Activated CD8-positive, alpha-beta memory T cell treated with anti-CD3 and anti-CD28 coated beads, Interleukin-2, amount 50 U/mL, for 4 hours (primary cell): ENCODE measurements at places on chromosomes 6 and 20.

- DNase-seq: no peak
Observed at GRCh38 chr6:139256087-139256486, 35.7 kb downstream of the TXLNB start.

DNA sequence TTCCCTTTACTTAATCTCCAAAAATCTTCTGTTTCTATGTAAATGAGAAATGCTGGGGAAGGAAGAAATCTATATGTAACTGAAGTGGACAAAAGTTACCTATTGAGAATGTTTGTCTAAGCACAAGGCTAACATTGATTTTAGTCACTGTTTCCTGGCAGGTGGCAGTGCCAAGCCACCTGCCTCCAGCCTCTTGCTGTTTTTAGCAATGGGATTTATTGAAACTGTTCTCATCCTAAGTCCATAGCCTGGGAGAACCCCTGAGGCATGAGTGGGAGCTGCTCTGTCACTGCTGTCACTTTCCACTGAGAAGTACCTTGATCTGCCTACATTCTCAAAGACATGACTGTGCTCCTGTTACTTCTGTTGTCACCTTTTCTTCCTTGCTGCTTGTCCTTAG, 14.7 kb downstream of the ENPP3 start:
- no peak for DNase-seq

DNA sequence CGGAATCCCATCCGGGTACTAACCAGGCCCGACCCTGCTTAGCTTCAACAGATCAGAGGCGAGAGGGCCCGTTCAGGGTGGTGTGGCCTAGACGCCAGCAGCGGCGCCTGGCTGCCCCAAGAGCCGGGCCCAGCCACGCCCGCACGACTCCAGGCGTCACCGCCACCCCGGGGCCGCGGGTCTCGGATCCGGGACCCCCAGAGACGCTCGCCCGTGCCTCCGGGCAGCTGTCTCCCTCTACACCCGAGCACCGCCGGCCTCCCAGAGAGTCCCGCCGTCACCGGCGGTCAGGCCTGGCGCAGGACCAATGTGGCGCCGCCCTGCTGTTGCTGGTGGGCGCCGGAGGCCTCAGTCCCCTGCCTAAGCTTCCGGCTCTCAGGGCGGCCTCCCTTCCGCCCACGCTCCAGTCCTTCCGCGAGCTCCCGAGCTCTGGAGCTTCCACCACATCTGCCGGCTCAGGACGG, 441.2 kb upstream of the DEFB115 start:
- no peak for DNase-seq

GRCh38 chr20:48608756-48609155, 219.0 kb downstream of the PREX1 start:
- DNase-seq: no peak

DNA sequence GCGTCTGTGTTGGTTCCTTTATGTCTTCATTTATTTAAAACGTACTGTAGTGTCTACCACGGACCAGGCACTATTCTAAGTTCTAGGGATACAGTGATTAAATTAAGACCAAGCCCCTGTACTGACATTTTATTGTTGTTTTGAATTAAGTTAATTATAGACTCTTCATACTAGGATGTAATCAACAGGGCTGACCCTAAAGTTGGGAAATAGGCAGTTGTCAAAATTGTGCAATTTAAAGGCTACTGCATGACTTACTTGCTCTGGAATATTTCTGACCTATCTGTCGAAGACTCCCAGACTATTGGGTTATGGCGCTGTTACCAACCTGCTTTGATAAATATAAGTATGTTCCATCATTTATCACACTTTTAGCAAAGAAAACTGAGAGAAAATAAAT, 6.7 kb downstream of the MYO6 start:
- DNase-seq: no peak

DNA sequence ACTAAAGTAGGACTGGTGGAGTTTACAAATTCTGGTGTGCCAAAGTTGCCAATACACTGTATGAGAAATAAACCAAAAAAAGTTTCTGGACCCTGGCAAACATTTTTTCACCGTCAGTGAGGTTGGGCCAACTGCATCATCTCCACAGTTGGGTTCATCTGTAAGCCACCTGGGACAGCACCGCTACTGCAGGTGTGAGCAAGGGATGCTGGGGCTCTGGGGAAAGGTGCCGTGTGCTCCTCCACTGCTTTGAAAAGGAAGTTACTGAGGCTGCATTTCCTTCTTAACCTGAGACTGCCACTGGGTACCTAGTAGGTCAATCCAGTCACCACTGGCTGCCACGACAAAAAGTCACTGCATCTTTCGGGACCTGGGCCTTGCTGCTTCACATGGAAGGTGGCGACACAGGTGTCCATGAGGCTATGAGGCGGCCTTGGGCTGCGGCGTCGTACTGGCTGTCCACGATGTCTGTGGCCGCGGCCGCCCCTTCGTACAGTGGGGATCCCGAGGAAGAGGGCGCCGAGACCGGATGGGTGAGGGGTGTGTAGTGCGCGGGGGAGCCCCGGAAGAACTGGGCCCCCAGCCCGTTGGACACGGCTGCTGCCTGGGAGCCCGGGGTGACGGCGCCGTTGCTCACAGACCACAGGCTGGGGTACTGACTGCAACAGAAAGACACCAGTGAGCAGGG, 9.6 kb downstream of the TBXT start:
- DNase-seq: no peak

DNA sequence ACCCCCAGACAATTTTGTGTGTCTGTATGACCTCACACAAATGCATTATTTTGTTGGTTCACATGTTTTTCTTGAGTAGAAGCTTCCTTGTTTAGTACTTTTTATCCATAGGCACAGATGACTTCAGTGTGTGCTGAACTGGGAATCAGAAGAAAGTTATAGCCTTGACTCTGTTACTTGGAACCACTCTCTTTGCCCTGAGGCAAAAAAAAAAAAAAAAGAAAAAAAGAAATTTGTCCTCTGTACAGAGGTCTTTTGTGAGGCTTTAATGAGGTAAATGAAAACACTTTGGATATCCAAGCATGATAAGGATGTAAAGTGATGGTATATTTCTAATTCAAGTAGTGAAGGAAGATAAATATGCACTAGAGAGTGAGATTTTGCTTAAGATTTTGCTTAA, 51.9 kb downstream of the TRMT11 start:
- no peak for DNase-seq

DNA sequence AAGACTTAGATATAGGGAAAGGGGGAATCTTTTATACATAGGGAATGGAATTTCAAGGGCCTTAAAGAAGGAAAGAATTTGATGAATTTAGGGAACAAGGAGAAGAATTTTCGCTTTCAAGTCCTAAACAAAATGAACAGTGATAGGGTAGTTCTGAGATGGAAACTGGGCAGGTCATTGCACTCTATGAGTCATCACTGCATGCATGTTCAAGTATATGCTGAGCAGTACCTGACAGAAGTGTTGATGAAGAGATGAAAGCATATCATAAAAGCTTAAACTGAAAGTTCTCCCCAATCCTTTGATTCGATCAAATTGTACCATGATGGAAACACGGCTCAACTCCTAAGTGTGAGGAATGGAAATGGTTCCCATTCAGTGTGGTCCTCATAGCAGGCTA, 271.0 kb downstream of the TSHZ2 start:
- DNase-seq: no peak

GRCh38 chr6:3147914-3148757, 9.2 kb downstream of the TUBB2A start:
- no peak for DNase-seq

GRCh38 chr6:143299253-143300166, 151.0 kb downstream of the ADAT2 start:
- DNase-seq: no peak

DNA sequence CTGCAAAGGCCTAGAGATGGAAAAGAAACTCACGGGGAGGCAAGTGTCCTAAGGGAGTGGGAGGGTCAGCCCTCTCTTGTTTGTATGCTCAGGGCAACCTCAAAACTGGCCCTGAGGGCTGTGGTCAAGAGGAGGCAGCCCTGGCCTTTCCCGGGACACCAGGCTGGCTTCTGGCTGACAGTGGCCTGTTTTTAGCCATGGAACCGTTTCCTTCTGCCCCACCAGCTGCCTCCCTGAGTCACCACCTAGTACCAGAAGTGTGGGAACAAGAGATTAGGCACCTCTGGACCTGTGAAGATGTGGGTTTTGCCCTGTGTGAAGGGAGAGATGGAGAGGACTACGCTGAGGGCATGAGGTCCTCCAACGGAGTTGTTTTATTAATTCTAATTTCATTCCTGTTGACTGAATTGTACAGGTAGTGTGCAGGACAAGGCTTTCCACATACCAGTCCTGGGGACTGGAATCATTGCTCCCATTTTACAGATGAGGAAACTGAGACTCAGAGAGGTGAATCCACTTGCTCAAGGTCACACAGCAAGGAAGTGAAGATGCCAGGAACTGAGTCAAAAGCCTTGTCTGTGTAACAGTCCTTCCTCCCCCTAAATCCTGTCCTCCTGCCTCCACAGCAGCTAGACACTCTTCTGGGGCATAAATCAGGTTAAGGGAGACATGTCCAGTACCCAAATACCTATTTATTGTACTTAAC, 5.5 kb downstream of the FOXS1 start:
- no peak for DNase-seq

DNA sequence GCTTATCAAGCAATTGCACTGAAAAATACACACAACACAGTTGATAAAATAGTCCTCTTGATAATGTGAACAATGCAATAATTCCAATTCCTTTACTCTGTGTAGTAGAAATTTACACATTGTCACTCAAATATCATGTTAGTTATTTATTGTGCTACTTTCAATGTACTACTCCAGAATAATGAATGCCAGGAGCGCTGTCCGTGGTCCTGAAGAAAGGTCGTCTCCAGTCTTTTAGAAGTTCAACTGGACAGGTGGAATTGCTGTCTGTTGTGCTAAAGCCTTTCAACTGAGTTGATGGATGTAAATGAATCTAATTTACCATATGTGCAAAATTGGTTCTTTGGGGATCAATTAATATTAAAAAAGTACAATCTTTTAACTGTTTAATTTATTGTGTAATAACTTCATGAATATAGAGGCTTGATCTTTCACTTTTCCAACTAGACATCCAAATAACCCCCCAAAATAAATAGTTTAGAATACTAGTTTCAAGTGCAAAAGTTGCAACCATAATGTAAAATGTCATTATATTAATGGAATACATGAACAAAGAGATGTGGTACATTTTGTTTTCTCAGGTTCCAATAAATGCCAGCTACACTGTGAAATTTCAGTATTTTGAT, 3.2 kb downstream of the GRIK2 start:
- no peak for DNase-seq

DNA sequence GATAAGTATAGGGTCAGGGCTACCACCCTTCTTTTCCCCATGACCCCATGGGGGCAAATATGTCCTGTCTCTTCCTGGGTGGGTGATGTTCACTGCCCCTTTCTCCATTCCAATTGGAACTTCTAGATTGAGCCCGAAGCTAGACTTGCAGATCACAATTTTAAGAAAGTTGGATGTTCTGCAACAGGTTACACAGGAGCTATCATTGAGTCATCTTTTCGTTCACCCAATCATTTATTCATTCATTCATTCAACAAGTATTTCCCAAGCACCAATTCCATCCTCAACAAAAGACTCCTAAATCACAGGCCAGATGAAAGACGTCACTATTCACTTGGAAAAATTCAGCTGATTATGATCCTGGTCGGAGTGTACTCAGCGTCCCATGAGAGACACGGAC, 71.0 kb upstream of the FOXP4 start:
- DNase-seq: no peak

DNA sequence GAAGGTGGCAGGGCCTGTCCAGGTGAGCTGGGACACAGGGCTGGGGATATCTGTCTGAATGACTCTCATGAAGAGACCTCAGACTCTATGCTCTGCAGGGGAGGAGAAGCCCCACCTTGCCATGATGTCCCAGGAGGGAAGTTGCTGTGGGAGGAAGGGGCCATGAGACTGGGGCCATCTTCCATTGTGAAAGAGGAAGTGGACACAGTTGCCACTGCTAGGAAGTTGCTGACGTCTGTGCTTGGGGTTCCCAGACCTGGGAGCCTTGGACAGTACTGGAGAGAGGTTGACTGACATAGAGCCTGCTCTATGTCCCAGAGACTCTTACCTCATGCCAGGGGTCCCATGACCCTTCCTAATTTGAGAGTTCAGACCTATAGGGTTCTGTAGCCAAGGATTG, 24.5 kb downstream of the SIRPB1 start:
- DNase-seq: no peak

GRCh38 chr6:113570161-113570560, 287.0 kb upstream of the MARCKS start:
- DNase-seq: no peak

DNA sequence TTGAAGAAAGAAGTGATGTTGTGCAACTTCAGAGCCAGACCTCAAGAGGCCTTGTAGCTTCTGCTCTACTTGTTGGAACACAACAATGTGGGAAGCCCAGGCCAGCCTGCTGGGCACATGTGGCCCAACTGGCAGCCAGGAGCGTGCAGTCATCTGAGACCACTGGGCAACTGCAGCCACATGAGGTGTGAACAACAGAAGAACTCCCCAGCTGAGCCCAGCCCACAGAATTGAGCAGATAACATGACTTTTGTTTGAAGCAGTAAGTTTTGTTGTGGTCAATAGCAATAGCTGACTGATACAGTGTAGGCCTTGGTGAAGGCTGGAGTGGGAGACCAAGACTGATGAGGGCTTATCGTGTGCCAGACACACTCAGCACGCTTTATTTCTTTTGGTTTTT, 8.6 kb upstream of the ADAM33 start:
- DNase-seq: no peak

DNA sequence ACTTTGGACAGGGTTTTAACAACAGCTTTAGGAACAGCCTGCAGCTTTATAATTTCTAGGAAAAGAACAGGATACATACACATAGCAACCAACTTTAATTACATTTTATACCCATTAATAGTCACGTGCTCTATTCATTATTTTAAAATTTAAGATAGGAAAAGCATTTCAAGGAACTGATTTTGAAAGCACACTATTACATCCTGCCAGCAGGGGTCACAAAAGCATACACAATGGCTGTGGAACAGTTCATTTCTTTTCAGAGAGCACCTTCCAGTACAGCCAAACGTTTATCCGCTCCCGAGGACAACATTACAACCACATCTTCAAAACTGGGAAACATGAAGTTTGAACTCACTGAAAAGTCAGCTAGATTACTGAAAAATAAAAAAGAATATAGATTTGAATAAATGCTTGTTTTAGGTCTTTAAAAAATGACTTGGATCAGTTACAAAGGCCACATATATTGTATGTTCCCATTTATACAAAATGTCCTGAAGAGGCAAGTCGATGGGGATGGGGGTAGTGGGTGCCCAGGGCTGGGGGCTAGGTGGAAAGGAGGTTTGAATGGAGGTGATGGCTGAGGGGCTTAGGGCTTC, 104.6 kb upstream of the EXOC2 start:
- DNase-seq: peak; percentile 36

DNA sequence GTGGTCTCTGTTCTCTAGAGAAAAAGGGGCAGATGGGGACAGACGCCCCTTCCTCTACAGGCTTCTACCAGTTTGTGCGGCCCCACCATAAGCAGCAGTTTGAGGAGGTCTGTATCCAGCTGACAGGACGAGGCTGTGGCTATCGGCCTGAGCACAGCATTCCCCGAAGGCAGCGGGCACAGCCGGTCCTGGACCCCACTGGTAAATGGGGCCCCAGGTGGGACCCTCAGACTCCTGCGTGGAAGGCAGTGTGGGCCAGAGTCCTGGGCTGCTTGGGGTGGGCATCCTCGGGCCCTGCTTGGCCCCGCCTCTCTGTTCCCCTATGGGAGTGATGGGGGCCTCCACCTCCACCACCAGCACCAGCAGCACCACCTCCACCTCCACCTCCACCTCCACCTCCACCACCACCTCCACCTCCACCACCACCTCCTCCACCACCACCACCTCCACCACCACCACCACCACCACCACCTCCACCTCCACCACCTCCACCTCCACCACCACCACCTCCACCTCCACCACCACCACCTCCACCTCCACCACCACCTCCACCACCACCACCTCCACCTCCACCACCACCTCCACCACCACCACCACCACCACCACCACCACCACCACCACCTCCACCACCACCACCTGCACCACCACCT, 3.2 kb upstream of the TNFRSF6B start:
- DNase-seq: no peak
